ELF-1 (cell line): ENCODE measurements at places on chromosomes 4 and X.

DNA sequence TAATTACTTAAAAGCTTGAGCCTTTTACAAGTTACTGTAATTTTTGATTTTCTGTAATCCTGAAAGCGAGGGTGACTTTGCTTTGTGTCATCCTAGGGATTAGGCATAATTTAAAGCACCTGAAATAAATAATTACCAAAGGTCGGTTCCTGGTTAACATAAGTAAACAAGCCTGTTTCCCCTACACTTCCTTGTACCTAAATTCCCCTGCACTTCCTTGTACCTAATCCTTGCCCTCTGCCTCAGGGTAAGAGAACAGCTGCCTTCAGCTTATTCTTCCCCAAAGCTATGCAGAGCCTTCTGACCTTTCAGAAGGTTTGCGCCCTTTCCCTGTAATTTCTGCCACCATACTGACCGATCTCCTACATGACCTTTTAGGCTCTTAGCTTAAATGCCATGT lies 166.1 kb upstream of the PDE5A start:
- DNase-seq = peak; percentile 43

DNA sequence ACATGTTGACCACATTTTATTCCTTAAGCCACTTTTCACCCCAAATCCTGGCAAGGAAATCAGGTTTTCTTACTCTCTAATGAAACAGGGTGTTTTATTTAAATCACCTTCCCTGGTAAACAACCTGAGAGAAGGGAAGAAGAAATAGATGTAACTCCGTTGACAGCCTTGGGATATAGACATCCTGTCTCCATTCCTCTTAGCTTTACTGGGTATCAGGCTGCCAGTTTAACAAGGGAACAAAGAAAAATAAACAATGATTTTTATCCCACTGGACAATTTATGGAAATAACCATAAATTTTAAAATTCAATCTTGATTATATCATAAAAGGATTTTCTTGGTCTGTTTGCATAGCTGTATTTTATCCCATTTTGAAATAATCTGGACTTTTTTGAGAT lies 49.2 kb downstream of the EDNRA start:
- DNase-seq = no peak

GRCh38 chr4:25609976-25610375 lies 45.7 kb upstream of the SLC34A2 start:
- DNase-seq = no peak

DNA sequence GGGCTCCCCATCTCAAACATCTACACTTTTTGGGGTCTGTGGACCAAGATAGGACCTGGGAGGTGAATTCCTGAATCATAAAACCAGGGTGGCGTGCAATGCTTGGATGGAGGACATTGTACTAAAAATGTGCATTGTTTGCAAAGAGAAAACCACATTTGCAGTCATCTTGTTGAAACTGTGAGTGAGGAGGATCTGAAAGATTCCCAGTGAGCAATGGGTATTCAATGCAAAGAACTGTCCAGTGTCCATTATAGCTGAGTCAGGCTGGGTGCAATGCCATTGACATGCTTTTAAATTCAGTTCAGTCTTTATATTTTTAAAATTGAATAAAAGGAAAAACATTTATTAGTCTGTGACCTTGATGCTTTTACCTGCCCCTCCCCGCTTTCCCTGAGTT lies 215.7 kb downstream of the STK32B start:
- no peak for DNase-seq

DNA sequence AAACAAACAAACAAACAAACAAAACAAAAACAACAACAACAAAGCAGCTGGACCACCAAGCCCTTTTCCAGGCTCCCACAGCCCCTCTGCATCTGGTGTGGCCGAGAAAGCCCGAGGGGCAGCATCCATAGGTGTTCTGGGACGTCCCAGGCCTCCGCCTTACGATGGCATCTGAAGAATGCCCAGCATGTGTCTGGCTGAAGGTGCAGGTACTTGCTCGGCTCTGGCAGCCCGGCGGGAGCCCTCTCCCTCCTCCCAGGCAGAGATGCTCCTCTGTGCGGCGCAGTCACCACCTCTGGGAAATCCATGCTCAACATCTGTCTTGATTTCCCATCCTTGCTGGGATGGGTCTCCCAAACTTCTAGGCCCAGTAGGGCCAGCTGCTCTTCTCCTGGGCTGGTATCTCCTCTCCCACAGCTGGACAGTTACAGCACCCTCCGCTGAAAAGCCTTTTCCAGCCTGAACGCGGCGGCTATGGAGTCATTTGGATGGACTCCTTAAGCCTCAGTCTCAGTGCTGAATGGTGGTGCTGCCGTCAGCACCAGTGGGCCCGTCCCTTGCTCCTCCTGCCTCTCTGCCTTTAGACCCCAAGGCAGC lies 4.3 kb downstream of the PSAPL1 start:
- DNase-seq = peak; percentile 83

- no peak for DNase-seq
Measured at GRCh38 chr4:182513587-182514291, 270.5 kb downstream of the TENM3 start.

- no peak for DNase-seq
Measured at GRCh38 chr4:110867251-110867960, 244.5 kb upstream of the PITX2 start.

DNA sequence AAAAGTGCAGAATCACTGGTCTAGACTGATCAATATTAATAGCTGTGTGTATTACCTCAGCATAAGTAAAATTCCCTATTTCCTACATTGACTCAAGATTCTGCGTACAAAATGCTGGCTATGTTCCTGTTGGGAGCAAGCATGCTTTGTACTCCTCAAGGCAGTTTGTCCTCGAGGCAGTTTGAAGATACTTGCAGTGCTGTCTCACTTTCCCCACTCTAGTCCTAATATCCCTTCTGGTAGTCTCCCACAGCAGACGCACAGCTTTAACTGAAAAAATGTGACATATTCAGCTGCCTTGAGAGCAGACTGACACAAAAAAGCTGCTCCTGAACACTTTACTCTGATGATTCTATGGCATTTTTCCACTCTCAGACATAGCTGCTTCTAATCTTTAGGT lies 12.9 kb upstream of the MAGEA10 start:
- no peak for DNase-seq
